ENCODE measurements at places on chromosomes 4 and X.

- no peak for DNase-seq
Observed at GRCh38 chr4:146340798-146341197, 126.5 kb downstream of the REELD1 start.

- no peak for DNase-seq
Observed at GRCh38 chr4:155220025-155220424, 11.6 kb downstream of the NPY2R start.

- DNase-seq = no peak
Observed at GRCh38 chrX:37722595-37722994, 37.0 kb downstream of the XK start.

DNA sequence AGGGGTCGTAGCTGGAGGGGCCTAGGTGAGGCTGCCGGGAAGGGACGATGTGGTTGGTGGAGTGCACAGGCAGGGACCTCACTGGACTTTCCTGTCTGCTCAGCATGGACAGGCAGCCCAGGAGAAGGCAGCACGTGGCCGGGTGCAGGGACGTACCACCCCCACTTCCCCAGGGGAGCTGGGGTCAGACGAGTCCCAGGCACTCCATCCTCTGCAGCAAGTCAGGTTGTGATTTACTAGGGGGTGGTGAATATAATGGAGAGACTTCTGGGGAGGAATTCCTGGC, 1.5 kb upstream of the CTBP1 start:
- DNase-seq = no peak
